Foreskin keratinocyte (primary cell): ENCODE measurements at places on chromosomes 1 and 21. TPM values are rescaled to one million over a fixed set of nuclear protein-coding genes. Genes with fewer than 3 reads are reported as not detected.

Gene SH3BGR
- polyA plus RNA-seq: 0.80 and 1.1 TPM in 2 replicates

Gene SLC1A7
- polyA plus RNA-seq: not detected in 2 replicates

Gene SMIM11
- polyA plus RNA-seq: 2.5 and 7.8 TPM in 2 replicates

Gene RSPH1
- 0.20 and 0.21 TPM in 2 replicates for polyA plus RNA-seq
